ENCODE measurements at places on chromosomes 2 and 18.

DNA sequence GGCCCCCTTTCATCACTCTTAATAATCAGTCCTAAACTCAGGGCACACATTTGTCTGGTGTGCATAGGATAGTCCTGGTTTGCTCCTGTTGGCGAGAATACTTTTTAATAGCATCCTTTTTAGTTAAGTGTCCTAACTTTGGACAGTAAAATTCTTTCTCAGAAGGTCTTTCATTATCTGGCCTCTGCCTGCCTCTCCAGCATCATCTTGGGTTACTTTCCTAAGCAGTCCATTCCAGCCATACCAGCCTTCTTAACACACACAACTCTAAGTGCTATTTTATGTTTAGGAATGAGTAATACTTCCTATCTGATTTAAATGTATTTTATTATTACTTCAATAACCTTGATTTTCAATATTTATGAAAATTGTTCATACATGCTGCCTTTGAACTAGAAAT lies 151.0 kb downstream of the ACOXL start:
- DNase-seq: no peak

GRCh38 chr18:75931079-75931478 lies 503.6 kb upstream of the SMIM21 start:
- DNase-seq: no peak

- DNase-seq: no peak
These were observed 350.9 kb upstream of the CDH20 start for GRCh38 chr18:60982329-60982695.

DNA sequence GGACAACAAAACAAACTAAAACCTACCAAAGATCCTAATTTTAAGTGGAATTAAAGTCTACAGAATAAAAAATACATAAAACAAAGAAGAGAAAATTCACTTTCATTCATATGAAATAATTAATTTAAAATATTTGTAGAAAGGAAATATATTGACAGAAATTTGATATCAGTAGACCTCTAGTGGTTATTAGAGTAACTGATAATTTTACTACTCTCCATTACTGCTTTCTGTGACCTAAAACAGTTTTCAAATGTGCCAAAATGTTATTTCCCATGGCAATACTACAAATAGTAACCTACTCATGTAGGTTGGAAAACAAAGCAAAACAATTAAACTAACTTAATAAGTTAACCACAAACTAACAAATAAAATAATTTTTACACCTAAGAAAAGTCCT lies 147.1 kb downstream of the NOL4 start:
- DNase-seq: no peak

DNA sequence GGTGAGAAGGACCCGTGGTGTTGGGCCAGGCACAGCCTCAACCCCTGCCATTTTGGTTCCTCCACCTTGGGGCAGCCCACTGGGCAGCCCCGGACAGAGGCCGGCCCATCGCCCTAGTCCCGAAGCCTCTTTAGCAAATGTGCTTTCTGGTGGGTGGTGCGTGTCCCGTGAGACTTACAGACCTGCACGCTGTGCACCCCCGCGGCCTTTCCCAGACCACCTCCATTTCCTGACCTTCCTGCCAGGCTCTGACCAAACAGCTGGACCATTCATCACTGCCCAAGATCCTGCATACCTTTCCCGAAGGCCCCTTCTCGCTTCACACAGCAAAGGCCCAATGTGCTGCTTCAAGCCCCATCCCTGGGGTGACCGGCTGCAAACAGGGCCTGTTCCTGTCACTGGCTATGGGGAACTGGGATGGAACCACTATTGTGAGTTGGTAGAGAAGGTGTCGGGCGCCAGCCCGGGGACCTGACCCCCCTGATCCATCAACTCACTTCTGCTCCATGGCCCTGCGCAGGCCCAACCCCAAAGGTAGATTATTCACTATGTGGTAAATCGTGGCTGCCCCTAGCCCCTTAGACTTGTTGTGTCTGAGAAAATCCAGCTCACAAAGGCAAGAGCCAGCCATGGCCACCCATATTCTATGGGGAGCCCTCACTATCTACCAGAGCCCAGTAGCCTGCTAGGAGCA lies 341.0 kb downstream of the EIPR1 start:
- DNase-seq: no peak

- DNase-seq: no peak
These were observed 48.7 kb downstream of the ACKR3 start for GRCh38 chr2:236618370-236618769.

DNA sequence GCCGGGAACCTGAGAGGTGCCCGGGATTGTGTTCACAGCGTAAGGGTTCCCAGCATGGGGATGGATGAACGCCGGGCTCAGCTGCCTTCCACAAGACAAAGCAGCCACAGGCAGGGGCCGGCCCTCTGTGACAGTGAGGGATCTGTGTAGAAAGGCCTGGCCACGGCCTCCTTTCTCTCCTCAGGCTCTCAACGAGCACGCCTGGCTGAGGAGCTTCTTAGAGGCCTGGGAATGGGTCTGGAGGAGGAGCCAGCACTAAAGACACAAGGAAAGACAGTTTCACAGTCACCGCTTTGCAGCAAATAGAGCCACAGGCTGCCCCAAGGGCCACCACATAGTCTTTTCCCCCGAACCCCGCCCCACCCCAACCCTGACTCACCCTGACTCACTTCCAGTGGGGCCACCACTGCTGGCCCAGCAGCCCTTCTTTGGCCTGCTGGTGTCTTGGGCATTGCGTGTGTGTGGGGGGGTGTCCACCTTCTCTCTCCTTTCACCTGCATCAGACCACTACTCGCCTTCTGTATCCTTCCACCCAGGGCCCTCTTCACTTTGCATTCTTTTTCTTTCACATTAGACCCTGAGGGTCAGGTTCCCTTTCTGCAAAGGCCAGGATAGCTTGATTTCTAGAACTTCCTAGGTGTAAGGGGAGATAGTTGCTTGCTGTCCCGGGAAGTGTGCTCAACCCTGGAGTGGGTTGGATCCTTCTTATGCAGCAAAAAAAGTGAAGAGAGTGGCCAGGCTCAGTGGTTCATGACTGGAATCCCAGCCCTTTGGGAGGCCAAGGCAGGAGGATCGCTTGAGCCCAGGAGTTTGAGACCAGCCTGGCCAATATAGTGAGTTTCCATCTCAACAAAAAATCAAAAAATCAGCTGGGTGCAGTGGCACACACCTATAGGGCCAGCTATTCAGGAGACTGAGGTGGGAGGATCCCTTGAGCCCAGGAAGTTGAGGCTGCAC lies 19.3 kb upstream of the HPCAL1 start:
- no peak for DNase-seq

DNA sequence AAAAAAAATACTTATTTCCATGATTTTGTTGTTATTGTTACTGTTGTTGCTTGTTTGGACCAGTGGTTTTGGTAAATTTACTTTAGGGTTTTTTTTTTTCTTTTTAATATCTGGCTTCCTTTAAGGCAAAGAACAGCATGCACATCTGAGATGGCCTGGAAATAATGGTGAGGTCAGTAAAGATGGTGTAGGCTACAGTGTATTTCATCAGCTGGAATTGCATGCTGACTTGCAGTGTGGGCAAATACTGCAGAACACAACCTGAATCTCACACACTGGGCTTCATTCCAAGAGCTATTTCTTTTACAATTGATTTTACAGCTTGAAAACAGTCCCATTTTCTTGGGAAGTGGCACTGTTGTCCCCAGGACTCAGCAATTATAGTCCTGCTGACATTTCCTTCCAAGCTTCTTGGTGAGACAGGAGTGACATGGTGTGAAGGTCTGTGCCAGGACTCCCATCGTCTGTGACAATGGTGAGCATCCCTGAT lies 376.1 kb upstream of the SOX11 start:
- DNase-seq: no peak

GRCh38 chr2:85753525-85754312 lies at the start of gene ATOH8:
Gene ATOH8, plus strand, starts transcription at chr2:85753991. Its CDS starts 199 bp downstream, at chr2:85754190.
- no peak for DNase-seq
